ENCODE measurements at places on chromosomes 12 and 14.

DNA sequence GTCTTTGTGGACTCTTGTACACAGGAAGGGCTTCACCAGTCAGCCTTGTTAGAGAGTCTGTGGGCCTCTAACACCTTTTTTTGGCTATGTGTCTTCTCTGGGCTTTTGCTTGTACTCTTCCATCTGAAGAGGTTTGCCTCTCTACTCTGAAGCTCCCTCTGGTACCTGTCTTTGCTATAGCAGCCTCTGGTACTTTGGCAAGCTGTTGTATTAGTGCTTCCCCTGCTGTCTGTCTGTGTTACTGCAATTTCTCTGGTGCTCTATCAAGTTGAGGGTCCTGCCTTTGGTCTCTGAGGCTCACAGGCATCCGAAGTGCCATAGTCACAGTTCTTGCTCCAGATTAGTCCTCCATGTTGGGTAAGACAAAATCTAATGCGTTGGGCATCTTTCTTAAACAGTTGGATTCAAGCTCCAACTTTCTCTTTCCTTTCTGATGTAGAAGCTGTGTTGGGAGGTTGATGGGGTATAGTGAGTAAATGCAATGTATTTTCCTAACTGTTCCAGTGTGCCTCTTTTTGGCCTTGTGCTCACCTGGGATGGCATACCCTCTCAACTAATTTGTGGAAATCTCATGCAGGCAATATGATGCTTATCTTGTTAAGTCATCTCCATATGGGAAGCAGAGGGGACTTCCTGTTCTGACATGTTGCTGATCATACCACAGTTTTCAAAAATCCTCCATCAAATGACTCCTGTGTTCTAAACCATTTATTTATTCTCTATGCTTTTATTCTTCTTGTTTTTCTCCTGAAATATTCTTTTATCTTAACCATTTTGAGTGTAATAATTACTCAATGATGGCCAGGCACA, 88.8 kb downstream of the ATF7IP start:
- DNase-seq = peak; percentile 65
- H3K27me3 ChIP-seq = no peaks in the 10 kb centered on the region
- H3K4me3 ChIP-seq = no peak overlapping the region
- no peaks in the 10 kb centered on the region for H3K4me1 ChIP-seq
- peaks cover 68% of the 10 kb centered on the region for H3K36me3 ChIP-seq

GRCh38 chr14:99573000-99573330, 31.0 kb downstream of the CCDC85C start:
- H3K4me3 ChIP-seq = peak overlapping the region; percentile 23
- no peaks in the 10 kb centered on the region for H3K27me3 ChIP-seq
- peak; percentile 8 for DNase-seq
- peak overlapping the region; percentile 52 for H3K27ac ChIP-seq
- H3K36me3 ChIP-seq = no peaks in the 10 kb centered on the region
- H3K4me1 ChIP-seq = peaks cover 74% of the 10 kb centered on the region

- H3K27ac ChIP-seq = peak overlapping the region; percentile 89
- H3K4me1 ChIP-seq = peaks cover 64% of the 10 kb centered on the region
- DNase-seq = peak; percentile 77
Measured at GRCh38 chr12:52200781-52201450, 9.1 kb upstream of the KRT80 start.

DNA sequence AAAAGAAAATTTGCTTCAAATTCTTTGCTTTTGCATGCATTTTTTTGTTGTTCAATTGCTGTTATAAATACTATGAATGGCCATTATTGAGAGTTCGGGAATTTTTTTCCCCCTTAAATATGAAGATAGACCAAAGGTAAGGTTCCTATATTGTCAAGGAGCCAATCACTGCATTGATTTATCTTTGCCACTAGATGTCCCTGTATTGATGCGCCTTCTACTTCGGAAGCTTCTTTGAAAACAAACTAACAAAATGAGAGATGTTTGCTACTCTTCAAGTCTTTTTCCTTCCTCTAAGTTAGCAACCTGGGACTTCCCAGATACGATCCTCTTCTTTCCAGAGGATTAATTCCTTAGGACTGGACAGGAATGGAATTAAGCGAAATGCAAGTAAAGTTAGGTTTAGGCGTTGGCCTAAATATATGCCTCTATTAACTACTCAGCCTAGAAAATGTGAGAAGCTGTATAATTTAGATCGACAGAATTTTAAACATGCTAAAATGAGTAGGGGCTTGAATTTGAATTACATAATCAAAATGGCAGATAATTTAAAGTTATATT, 318.1 kb downstream of the AEBP2 start:
- DNase-seq = peak; percentile 57
- H3K36me3 ChIP-seq = no peaks in the 10 kb centered on the region
- no peaks in the 10 kb centered on the region for H3K27me3 ChIP-seq
- H3K4me3 ChIP-seq = no peak overlapping the region
- H3K4me1 ChIP-seq = no peaks in the 10 kb centered on the region
- H3K27ac ChIP-seq = no peak overlapping the region

DNA sequence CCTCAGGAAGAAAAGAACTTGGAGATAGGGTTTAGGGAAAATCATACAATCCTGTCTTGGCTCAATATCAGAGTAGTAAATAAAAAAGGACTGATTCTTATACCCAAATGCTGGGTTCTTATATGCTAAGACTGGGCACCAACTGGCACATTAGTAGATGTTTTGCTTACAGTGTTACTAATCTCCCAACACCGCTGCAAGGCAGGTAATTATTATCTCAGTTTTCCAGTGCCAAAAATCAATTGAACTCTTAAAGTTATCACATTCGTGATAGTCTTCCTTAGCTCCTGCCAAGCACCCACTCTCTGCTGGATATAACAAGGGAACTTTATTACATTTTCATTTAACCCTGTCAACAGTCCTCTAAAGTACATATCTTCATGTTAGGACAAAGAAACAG, 25.0 kb upstream of the HIGD1C start:
- no peaks in the 10 kb centered on the region for H3K27me3 ChIP-seq
- H3K27ac ChIP-seq = no peak overlapping the region
- no peak for DNase-seq
- H3K4me1 ChIP-seq = peaks cover 23% of the 10 kb centered on the region
- H3K36me3 ChIP-seq = no peaks in the 10 kb centered on the region
- H3K4me3 ChIP-seq = no peak overlapping the region

DNA sequence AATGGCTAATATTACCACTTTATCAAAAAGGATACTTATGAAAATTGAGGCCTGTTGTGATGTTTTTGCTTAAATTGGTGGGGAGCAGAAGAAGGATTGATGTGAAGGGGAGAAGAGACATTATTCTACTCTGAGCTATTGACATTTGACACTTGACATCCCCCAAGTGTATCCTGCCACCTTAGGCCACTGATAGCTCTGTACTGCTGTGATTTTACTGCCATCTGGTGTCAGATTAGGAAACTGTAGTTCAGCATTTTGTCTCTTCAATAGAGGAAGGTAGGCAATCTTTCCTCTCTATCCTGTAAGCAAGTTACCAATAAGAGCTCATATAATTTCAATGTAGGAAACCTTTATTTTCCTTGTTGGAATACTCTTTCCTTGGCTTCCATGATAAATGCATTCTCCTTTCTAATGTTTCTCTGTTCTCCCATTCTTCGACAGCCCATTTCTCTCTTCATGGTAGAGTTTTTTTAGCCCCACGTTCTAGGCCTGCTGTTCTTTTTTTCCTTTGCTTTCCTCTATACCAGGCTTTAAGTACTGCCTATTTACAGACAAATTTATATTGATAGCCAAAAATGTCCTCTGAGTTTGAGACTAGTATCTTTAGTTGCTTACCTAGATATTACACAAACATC, 46.3 kb downstream of the PPHLN1 start:
- no peak overlapping the region for H3K4me3 ChIP-seq
- no peak overlapping the region for H3K27ac ChIP-seq
- H3K4me1 ChIP-seq = no peaks in the 10 kb centered on the region
- DNase-seq = peak; percentile 88
- peaks cover 14% of the 10 kb centered on the region for H3K36me3 ChIP-seq

GRCh38 chr12:40156021-40156764, 50.3 kb upstream of the SLC2A13 start:
- H3K27me3 ChIP-seq = no peaks in the 10 kb centered on the region
- peaks cover 8% of the 10 kb centered on the region for H3K4me1 ChIP-seq
- H3K4me3 ChIP-seq = no peak overlapping the region
- H3K27ac ChIP-seq = no peak overlapping the region
- peak; percentile 52 for DNase-seq

DNA sequence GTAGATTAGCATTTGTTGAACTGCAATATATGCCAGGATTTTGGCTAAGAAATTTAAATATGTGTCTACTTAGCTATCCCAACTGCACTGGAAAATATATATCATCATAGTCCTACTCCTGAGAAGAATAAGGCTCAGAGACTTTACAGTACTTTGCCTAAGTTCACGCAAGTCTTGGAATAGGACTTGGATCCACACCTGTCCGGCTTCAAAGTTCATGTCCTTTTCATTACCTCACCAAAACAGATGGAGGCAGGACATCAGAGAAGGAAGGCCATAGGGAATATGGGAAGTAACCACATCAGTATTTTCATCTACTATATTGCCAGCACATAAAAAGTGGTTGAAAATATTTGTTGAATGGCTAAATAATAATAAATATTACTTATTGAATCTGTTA, 358.5 kb downstream of the PRKD1 start:
- no peaks in the 10 kb centered on the region for H3K36me3 ChIP-seq
- no peak overlapping the region for H3K27ac ChIP-seq
- no peaks in the 10 kb centered on the region for H3K4me1 ChIP-seq
- H3K4me3 ChIP-seq = no peak overlapping the region
- DNase-seq = no peak
- H3K27me3 ChIP-seq = no peaks in the 10 kb centered on the region

DNA sequence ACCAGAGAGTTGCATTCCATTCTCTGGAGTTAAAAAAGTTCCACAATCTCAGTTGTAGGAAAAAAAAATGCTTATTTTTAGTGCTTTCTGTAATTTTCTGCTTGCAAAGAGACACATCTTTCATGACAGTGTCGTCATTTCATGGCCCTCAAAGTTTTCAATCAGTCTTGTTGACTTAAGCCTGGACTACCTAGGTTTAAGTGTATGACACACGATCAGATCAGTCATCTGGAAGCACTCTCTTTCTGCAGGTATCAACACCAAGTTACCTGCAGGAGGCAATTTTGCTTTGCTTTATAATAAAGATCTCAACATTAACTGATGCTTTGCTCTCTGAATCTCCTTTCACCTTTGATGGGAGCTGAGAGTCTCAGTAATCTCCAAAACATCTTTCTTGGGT, 251.6 kb downstream of the BCAT1 start:
- no peak overlapping the region for H3K27ac ChIP-seq
- no peaks in the 10 kb centered on the region for H3K4me1 ChIP-seq
- no peaks in the 10 kb centered on the region for H3K36me3 ChIP-seq
- no peak overlapping the region for H3K4me3 ChIP-seq
- no peaks in the 10 kb centered on the region for H3K27me3 ChIP-seq

DNA sequence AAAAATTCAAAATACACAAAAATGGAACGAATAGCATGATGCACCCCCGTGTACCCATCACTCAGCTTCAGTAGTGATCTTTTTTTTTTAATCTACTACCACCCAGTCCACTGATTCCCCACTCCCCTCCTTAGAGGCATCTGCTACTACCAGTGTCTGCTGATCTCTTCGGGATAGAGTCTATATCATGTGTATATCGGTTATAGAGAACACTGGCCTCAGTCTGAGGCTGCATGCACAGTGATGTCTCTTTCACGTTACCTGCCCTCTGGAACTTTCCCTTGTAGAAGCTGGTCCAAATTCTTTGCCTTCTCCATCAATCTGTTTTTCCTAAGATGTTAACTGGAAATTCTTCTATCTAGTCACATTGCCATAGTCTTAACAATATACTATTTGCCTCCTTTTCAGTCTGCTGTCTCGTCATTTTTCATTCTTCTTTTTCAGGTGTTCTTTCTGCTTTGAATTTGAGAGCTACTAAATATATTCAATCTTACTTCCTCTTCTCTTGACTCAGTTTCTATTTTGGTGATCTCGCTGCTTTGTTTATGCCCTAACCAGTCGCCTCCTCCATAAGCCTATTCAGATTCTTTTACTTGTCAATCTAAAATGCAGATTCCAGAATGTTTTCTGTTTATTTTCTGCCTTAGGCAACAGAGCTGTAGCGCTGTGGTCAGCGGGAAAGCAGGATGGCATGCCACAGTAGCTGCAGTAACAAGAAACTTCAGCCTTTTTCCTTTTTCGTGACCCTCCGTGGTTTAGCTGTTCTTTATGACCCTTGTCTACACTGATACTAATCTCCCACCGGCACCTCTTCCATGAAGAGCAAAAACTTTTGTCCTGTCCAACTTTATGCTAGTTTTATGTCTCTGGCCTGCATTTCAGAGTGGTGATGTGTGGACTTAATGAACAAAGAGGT, 67.0 kb downstream of the FBXW8 start:
- no peaks in the 10 kb centered on the region for H3K27me3 ChIP-seq
- H3K4me1 ChIP-seq = no peaks in the 10 kb centered on the region
- H3K36me3 ChIP-seq = no peaks in the 10 kb centered on the region
- DNase-seq = no peak

- H3K36me3 ChIP-seq = no peaks in the 10 kb centered on the region
- no peak for DNase-seq
- H3K4me3 ChIP-seq = no peak overlapping the region
- H3K27ac ChIP-seq = no peak overlapping the region
Measured at GRCh38 chr14:92577321-92577742, 63.8 kb downstream of the RIN3 start.
